Activated naive CD4-positive, alpha-beta T cell (primary cell): ENCODE measurements at places on chromosomes 1 and 21.

DNA sequence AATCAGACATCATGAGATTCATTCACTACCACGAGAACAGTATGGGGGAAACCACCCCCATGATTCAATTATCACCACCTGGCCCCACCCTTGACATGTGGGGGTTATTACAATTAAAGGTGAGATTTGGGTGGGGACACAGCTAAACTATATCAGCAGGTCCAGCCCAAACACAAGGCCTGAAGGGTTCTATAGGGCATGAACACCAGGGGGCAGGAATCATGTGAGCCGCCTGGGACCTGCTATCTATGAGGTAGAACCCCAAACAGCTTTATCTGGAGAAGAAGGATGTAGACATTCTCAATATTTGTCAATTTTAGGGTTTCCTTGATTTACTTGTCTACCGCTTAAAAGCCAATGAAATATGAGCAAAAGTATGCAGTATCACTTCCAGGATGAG is 294.9 kb upstream of the DEPDC1 start:
- no peak for DNase-seq

GRCh38 chr21:35637431-35637830 is 422.9 kb downstream of the SETD4 start:
- no peak for DNase-seq

GRCh38 chr1:151108331-151108730 is 37.8 kb downstream of the GABPB2 start:
- DNase-seq, result no peak

GRCh38 chr1:227789084-227790033 is 26.1 kb upstream of the PRSS38 start:
- no peak for DNase-seq

GRCh38 chr1:185896863-185897262 is 162.7 kb downstream of the HMCN1 start:
- no peak for DNase-seq

- no peak for DNase-seq
Measured at GRCh38 chr1:43763497-43763973, 56.2 kb downstream of the ST3GAL3 start.

DNA sequence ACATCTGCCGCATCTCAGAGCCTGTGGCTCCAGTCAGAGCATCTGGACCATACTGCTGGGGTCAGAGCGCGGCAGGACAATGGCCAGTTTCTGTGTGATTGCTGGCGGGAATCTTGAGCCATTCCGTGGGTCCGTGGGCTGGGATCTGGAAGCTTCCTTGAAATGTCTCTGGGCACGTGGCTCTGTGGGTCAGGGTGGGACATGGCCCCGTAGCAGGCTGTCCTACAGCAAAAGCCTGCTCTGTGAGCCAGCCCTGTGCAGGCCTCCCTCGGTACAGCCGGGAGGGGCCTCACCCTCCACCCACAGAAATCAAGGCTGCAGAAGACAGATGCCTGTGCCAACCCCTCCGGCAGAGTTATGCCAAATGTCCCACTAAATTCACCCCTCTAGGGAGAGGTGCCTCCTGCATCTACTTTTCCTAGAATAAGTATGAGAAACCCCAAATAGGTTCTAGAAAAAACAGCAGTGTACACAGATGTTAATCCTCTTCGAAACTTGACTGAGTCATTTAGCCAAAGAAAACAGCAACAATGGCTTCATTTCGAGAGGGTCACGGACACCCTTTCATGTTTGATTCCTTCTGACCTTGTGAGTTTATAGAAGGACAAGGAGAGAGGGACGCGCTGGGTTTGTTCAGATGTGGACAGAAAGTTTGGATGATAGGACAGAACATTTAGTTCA is 27.8 kb downstream of the COL18A1 start:
- no peak for DNase-seq

- DNase-seq, result no peak
Measured at GRCh38 chr1:26780344-26780957, 7.3 kb upstream of the PIGV start.

GRCh38 chr1:92736395-92736794 is 48.5 kb downstream of the EVI5 start:
- DNase-seq, result no peak

DNA sequence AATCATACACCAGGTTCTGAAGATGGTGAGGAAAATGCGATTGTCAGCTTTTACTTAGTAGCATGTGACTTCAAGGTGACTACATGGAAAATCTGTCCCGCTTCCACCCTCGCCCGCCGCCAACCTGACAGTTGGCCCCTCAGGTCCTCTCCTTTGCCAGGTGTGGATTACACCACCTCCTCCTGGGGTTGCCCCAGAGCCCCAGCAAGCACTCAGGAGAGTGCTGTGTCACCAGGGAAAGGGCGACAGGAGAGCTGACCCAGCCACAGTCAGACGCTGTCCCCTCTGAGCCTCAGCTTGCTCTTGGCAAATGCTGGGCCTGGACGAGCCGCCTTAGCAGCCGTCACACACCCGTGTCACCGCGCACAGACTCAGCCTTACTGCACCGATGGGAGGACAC is 17.9 kb downstream of the PTTG1IP start:
- no peak for DNase-seq

DNA sequence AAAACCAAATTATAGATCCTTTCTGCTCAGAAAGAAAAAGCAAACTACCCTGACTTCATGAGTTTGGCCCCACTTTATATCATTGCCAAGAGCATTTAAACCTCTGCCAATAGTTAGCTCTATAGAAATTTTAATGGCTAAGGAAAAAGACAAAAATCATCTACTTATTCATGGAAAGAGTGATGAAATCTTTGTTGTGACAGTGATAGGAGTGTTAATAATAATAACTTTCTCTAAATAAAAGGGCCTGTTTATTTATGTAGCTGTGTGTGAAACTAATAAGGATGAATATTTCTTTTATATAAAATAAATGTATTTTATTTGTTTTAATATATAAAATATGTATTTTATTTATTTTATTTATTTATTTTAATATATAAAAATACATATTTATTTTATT is 6.4 kb downstream of the CHODL start:
- DNase-seq, result no peak

DNA sequence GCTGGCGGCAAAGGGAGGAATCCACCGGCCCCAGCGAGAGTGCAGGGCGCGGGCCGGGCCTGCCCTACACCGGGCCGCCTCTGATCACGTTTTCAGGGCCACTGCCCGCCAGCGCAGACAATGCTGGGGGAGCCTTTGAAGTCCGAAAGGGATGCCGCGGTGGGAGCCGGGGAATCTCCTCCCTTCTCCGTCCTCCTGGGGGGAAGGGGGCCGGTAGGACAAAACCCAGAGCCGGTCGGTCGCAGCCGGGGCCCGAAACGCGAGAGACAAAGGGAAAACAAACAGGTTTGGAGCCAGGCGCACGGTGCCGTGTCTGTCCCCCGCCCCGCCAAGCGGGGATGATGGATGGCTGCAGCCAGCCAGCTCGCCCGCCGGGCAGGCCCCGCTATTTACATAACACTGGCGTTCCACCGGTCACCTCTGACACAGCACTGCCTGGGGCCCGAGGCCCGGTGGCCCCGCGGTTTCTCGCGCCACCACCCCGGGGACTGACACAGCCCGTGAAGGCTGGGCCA is 92.0 kb downstream of the CASZ1 start:
- DNase-seq, result no peak

GRCh38 chr1:51000651-51001050 is 30.6 kb downstream of the CDKN2C start:
- DNase-seq, result no peak

GRCh38 chr1:238658763-238659162 is 727.6 kb upstream of the CHRM3 start:
- DNase-seq, result no peak

DNA sequence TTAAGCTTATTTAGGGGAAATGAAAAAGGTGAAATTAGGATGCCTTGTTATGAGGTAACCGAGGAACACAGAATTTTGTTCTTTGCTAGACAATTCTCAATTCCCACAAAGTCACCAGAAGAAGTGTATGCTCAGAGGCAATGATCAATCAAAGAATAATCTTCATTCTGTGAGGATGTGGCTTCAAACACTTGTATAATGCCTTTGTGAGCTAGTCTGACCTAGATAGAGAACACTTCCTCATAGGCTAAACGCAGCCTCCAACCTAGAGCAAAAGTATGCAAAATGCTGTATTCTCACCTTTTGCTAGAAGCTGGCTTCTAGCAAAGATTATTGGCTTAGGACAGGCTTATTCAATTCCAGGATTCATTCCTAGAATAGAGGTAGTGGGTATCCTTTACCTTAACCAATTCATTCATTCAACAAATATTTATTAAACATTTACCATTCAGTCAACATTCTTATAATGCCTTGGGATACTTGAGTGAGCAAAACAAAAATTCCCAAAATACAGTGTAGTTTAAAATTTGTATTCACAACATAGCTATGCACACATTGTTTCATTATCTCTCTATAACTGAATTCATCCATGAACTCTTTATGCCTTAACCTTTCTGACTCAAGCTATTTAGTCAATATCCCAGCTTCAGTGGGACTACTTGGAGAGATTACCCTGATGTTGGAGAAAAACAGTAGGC is 530.2 kb downstream of the PTPRC start:
- DNase-seq, result no peak

DNA sequence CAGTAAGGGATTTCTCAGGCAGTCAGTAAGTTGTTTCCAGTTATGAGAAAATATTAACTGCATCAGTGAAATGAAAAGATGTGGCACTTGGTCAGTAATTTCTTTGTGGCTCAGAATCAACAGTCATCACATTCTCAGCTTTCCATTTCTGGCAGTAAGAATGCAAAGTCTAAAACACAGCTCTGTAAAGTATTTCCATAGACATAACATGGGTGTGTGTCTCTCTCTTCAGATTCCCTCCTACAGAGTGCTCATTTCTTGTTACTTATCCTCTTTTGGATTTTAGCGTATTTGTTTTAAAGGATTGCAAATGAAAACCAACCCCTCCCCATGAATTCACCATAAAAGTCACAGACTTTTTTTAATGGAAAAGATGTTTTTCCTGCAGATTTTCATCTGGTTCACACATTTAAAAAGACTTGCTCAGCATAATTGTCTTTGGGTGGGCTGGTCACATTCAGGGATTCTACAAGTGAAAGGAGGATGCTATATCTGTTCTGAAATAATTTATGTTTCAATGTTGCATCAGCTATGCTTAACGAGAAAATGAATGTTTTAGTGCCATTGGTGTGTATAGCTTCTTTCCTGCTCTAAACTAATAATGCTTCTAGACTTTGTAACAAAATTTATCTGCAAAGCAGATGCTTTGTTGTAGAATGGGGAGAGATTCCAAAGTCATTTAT is 34.6 kb upstream of the CD55 start:
- no peak for DNase-seq

- DNase-seq, result no peak
Measured at GRCh38 chr1:59731591-59731990, 83.2 kb upstream of the HOOK1 start.

DNA sequence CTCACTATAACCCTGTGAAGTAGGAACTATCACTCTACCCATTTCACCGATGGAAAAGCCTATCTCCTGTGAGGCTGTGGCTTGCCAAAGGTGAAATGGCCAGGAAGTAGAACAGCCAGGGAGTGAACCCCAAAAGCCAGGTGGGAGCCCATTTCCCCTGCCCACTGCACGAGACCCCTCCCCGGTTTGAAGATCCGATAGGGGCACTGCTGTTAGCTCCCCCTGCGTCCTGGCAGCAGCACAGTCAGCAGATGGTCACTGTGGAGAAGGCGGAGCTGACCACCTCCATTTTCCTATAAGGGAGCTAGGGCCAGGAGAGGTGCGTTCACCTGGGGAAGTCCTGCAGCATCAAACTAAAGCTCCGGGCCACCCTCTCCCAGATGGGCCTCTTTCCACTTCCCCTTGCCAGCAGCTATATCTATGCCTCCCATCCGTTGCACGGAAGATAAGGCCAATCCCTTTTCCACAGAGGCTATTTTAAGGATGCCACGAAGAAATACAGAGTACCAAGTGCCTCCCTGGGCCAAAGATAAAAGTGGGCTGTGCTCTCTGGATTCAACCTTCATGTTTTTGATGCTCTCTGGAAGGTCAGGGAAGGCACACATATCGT is 7.8 kb downstream of the ERG start:
- no peak for DNase-seq

GRCh38 chr1:245988393-245989078 is 518.5 kb downstream of the SMYD3 start:
- DNase-seq, result no peak

DNA sequence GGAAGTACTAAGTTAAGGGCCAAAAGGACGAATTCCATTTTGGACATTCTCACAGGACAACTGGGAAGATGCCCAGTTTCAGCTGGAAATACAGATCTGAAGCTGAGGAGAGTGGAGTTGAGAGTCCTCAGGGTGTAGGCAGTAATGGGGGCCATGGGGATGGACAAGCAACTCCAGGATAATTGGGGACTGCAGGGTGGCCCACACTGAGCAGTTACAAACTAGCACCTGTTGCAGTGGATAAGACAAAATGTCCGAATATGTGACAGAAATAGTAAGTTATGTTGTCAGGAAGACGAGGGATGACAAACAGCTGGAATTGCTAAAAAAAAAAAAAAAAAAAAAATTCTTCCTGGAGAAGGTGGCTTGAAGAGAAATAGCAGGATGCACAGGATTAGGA is 34.6 kb upstream of the KANK4 start:
- DNase-seq, result no peak

- DNase-seq, result no peak
Measured at GRCh38 chr1:204731985-204732575, 46.5 kb upstream of the LRRN2 start.

DNA sequence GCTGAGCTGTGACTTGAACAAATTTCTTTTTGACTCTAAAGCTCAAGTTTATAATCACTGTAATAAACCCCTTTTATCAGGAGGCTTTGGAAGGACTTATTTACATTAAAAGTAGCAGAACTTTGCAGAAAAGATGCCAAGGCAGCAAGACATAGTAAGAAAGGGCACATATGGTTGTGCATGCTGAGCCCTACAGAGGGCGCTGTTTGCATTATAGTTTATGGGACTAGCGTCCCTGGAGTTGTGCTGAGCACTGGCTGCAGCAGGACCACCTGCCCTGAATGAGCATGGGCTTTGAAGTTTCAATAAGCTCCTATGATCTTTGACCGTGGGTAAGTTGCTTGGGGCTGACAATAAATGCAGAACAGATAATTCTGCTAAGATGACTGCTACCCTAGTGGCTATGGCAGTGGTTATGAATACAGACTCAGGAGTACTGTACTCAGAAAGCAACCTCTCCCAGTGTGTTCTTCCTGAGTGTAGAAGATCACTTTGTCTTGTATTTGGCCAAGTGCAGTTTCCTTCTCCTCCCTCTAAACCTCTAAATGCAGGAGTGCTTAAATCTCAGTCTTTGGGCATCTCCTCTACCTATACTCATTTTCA is 45.4 kb upstream of the USP1 start:
- no peak for DNase-seq

DNA sequence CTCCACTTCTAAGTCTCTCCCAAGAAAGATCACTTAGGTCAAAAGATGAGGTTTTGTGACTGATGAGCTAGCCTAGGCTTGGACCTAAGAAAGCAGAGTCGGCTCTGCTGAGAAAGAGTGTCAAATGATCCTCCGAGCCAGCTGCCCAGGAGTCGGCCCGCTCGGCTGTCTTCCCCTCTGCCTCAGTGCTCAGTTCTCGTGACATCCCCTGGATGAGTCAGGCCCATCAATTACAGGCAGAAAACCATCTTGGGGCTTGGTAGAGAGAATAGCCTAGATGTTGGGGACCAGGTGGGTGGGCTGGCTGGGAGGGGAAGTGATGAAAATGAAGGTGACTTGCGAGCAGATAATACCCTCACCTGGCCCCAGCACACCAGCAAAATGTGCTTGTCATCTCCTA is 60.5 kb downstream of the SLC66A1 start:
- no peak for DNase-seq

- DNase-seq, result no peak
Measured at GRCh38 chr1:174812016-174812415, 187.7 kb upstream of the CACYBP start.
